ENCODE measurements at places on chromosomes 7 and 10. TPM values are rescaled to one million over a fixed set of nuclear protein-coding genes. Genes with fewer than 3 reads are reported as not detected.

- DNase-seq: peak; percentile 32
- peak overlapping the region; percentile 94 for H3K27ac ChIP-seq
- H3K27me3 ChIP-seq: no peaks in the 10 kb centered on the region
Measured at GRCh38 chr10:102119417-102120141, 589 bp downstream of the LDB1 start.

The AKR1C1 gene
- not detected for total RNA-seq

GRCh38 chr7:112938863-112939573 is 147.6 kb downstream of the GPR85 start:
- H3K27ac ChIP-seq: peak overlapping the region; percentile 97
- peaks cover 49% of the 10 kb centered on the region for H3K4me1 ChIP-seq
- peaks cover 24% of the 10 kb centered on the region for H3K36me3 ChIP-seq
- H3K27me3 ChIP-seq: no peaks in the 10 kb centered on the region
- DNase-seq: no peak
- peak overlapping the region; percentile 99 for H3K4me3 ChIP-seq

GRCh38 chr7:11194492-11194891 is 220.8 kb downstream of the PHF14 start:
- H3K27ac ChIP-seq: no peak overlapping the region
- no peaks in the 10 kb centered on the region for H3K4me1 ChIP-seq
- no peak overlapping the region for H3K4me3 ChIP-seq
- no peaks in the 10 kb centered on the region for H3K36me3 ChIP-seq
- H3K27me3 ChIP-seq: no peaks in the 10 kb centered on the region

DNA sequence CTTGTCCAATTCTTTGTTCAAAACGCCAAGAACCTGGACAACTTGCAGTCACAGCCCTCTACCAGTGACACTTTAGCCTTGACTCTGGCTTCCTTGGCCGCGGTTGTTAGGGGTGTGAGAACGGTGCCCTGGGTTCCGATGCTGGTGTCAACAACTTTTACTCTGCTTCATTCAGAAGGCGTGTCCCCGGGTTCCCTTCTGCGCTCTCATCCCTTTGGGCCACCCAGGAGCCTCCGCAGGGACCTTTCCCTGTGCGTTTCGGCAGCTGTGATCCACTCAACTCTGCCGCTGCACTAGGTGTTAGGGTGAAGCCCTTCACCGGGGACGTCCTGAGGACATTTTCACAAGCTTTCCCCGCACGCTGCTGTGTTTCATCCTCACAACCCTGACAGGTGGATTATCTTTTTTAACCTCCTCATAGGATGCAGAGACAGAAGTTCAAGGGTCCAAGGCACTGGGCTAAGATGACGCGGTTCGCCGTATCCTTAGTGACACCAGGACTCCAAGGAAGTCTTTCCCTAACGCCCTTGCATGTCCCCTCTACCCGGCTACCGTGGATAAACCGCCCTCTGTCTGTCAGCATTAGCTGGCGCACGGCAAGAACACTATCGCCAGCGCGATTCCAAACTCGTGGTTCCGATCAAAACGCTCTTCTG is 133.5 kb upstream of the SHH start:
- no peak overlapping the region for H3K27ac ChIP-seq
- H3K36me3 ChIP-seq: no peaks in the 10 kb centered on the region
- no peak overlapping the region for H3K4me3 ChIP-seq
- H3K4me1 ChIP-seq: no peaks in the 10 kb centered on the region

- H3K27ac ChIP-seq: no peak overlapping the region
Measured at GRCh38 chr7:80542398-80542797, 30.5 kb upstream of the GNAT3 start.

DNA sequence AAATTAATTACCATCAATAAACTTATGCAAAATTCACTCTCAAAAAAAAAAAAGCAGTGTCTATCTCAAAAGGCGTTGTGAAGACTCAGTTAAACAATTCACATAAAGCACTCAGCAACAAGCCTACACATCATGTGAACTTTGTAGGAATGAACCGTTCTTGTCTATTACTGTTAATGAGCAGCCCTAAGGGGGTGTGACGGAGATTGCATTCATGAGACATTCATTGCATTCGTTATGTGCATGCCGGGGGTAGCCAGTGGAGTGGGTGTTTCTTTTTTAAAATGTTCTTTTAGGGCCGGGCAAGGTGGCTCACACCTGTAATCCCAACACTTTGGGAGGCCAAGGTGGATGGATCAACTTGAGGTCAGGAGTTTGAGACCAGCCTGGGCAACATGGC is 193.0 kb downstream of the PRPF18 start:
- DNase-seq: no peak
- H3K36me3 ChIP-seq: no peaks in the 10 kb centered on the region
- H3K27me3 ChIP-seq: peaks cover 9% of the 10 kb centered on the region
- H3K27ac ChIP-seq: peak overlapping the region; percentile 50
- no peak overlapping the region for H3K4me3 ChIP-seq

GRCh38 chr7:128029405-128029995 is 1.7 kb downstream of the LRRC4 start:
- peaks cover 4% of the 10 kb centered on the region for H3K27me3 ChIP-seq
- H3K36me3 ChIP-seq: peaks cover 19% of the 10 kb centered on the region
- H3K27ac ChIP-seq: no peak overlapping the region
- no peak for DNase-seq
- peak overlapping the region; percentile 15 for H3K4me3 ChIP-seq

The ATP6V0E2 gene
- total RNA-seq: 10.4 TPM

- no peaks in the 10 kb centered on the region for H3K4me1 ChIP-seq
- no peak overlapping the region for H3K4me3 ChIP-seq
Measured at GRCh38 chr7:142753366-142753765, 4.1 kb downstream of the PRSS1 start.

- H3K4me1 ChIP-seq: peaks cover 2% of the 10 kb centered on the region
- no peak overlapping the region for H3K4me3 ChIP-seq
- no peak for DNase-seq
- H3K27me3 ChIP-seq: peaks cover 2% of the 10 kb centered on the region
- no peaks in the 10 kb centered on the region for H3K36me3 ChIP-seq
- no peak overlapping the region for H3K27ac ChIP-seq
Measured at GRCh38 chr7:90192876-90193750, 18.4 kb upstream of the STEAP2 start.

- H3K27ac ChIP-seq: no peak overlapping the region
- H3K4me1 ChIP-seq: peaks cover 6% of the 10 kb centered on the region
- no peak for DNase-seq
Measured at GRCh38 chr7:75905785-75906604, 9.0 kb upstream of the POR start.

- DNase-seq: no peak
- no peak overlapping the region for H3K4me3 ChIP-seq
- H3K36me3 ChIP-seq: no peaks in the 10 kb centered on the region
- no peaks in the 10 kb centered on the region for H3K27me3 ChIP-seq
- H3K4me1 ChIP-seq: peaks cover 11% of the 10 kb centered on the region
Measured at GRCh38 chr10:110523736-110524135, 26.0 kb downstream of the DUSP5 start.

The PRKCQ gene
- total RNA-seq: 0.11 TPM

GRCh38 chr7:40777730-40778312 is 643.0 kb downstream of the SUGCT start:
- H3K4me3 ChIP-seq: no peak overlapping the region
- DNase-seq: no peak
- peaks cover 8% of the 10 kb centered on the region for H3K4me1 ChIP-seq
- H3K27ac ChIP-seq: no peak overlapping the region
- peaks cover 2% of the 10 kb centered on the region for H3K27me3 ChIP-seq

The LEP gene
- total RNA-seq: not detected

- no peak for DNase-seq
- no peak overlapping the region for H3K27ac ChIP-seq
- no peak overlapping the region for H3K4me3 ChIP-seq
- H3K4me1 ChIP-seq: peaks cover 1% of the 10 kb centered on the region
Measured at GRCh38 chr10:84310470-84310869, 17.9 kb upstream of the CCSER2 start.

The ASB10 gene
- total RNA-seq: not detected

DNA sequence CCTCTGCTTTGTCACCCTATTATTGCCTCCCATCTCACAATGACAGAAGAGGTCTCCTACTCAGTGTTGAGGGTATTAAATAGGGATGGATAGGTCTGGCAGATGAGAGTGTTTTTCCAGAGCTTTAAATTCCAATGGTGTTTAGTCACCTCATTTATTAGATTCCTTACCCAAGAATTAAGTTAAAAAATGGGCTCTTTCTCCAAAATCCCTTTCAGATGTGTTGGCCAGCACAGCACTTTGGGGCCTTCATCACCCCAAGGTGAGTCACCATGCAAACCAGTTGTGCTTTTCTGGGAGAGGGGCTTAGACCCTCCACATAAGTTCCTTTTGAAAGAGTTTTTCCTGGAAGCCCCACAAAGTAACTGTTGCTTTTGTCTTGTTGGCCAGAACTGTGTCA is 78.4 kb downstream of the CYP26A1 start:
- no peak overlapping the region for H3K4me3 ChIP-seq
- H3K36me3 ChIP-seq: no peaks in the 10 kb centered on the region
- H3K27me3 ChIP-seq: peaks cover 8% of the 10 kb centered on the region
- DNase-seq: no peak
- no peaks in the 10 kb centered on the region for H3K4me1 ChIP-seq

GRCh38 chr10:17660921-17661320 is 17.0 kb downstream of the STAM start:
- H3K36me3 ChIP-seq: peaks cover 40% of the 10 kb centered on the region
- H3K4me1 ChIP-seq: peaks cover 33% of the 10 kb centered on the region
- no peak for DNase-seq
- H3K27me3 ChIP-seq: no peaks in the 10 kb centered on the region
- no peak overlapping the region for H3K4me3 ChIP-seq

GRCh38 chr7:50339990-50340500 is 35.5 kb downstream of the IKZF1 start:
- no peaks in the 10 kb centered on the region for H3K27me3 ChIP-seq
- no peak for DNase-seq
- H3K27ac ChIP-seq: no peak overlapping the region
- H3K4me3 ChIP-seq: peak overlapping the region; percentile 51
- peaks cover 39% of the 10 kb centered on the region for H3K4me1 ChIP-seq
- H3K36me3 ChIP-seq: peaks cover 52% of the 10 kb centered on the region

The CADPS2 gene
- not detected for total RNA-seq

The RTKN2 gene
- total RNA-seq: 0.09 TPM

DNA sequence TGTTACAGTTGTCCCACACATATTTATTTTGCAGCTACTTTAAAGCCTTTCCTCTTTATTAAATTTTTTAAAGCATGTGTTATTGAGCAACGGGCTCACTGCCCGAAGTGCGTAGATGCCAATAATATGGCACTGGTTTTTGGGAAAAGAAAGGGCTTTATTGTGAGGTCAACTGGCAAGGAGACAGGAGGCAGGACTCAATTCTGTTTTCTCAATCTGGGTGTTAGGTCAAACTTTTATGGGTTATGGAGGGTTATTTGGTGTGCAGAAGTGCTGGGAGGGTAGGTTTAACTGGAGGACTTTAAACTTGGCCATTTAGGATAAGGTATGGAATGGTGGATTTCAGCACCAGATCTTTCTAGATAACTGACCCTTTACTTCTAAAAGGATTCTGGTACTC is 183.6 kb downstream of the LRRC4 start:
- no peak overlapping the region for H3K4me3 ChIP-seq
- peaks cover 13% of the 10 kb centered on the region for H3K4me1 ChIP-seq
- peaks cover 53% of the 10 kb centered on the region for H3K36me3 ChIP-seq

The MARCHF5 gene
- total RNA-seq: 26.5 TPM

DNA sequence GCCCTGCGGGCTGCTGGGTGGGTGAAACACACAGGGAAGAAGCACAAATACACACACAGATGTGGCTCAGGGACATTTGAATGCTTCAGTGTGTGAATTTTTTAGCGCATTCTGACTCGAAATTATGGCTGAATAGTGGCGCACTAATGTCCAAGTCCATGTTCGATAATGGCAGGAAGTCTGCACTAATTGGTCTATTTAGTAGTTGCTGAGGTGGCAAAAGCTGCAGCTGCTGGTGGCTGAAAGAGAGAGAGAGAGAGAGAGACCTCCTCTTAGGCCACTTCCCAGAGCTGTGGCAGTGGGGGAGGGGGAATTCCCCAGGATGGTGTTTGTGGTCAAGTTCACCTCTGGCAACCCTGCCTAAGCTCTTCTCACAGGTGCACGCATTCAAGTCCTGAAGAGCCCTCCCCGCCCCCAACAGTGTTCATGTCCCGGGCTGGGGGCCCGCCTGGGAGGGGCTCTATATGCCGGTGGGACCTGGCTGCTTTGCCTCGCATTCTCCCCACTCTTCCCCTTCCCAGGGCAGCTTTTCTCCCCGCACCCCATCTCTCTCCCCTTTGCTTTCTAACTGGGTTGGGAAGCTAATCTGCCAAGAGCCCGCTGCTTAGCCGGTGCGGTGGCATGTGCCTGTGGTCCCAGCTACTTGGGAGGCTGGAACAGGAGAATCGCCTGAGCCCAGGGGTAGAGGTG is 6.0 kb upstream of the MNX1 start:
- no peaks in the 10 kb centered on the region for H3K36me3 ChIP-seq
- peaks cover 60% of the 10 kb centered on the region for H3K27me3 ChIP-seq
- DNase-seq: no peak
- peaks cover 18% of the 10 kb centered on the region for H3K4me1 ChIP-seq
- no peak overlapping the region for H3K4me3 ChIP-seq

- H3K36me3 ChIP-seq: peaks cover 50% of the 10 kb centered on the region
- H3K27me3 ChIP-seq: no peaks in the 10 kb centered on the region
- H3K27ac ChIP-seq: no peak overlapping the region
- H3K4me3 ChIP-seq: no peak overlapping the region
- H3K4me1 ChIP-seq: peaks cover 25% of the 10 kb centered on the region
Measured at GRCh38 chr7:124924906-124925305, 4.7 kb downstream of the POT1 start.

The ZEB1 gene
- 38.4 TPM for total RNA-seq

The LRIT1 gene
- not detected for total RNA-seq

DNA sequence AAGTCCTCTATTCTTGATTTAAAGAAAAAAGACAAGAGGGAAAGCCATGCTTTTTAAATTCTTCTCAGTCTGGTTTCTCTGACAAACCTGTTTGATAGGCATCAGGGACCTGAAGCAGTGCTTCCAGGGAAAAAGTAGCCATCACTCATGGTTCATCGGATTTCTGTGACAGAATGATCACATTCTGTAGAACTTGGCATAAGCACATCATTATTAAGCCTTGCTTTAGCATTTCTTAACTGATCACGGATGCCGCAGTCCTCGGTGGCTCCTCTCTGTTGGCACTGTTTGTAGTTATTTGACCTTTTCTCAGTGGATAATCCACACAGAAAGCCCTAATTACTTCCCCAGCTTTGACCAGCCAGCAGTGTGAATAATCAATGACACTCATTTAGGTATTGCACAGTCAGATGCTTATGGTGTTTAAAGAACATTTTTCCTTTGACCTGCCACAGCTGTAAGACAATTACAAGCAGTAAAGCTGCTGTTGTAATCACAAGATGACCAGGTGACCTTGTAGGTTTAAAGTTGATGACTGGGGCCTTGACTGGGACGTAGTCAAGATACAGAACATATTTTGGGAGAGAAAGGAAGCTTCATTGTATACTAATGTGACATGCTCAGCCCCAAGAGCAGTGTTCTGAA is 64.4 kb upstream of the SKAP2 start:
- peaks cover 9% of the 10 kb centered on the region for H3K27me3 ChIP-seq
- no peak overlapping the region for H3K27ac ChIP-seq
- DNase-seq: no peak
- H3K4me3 ChIP-seq: no peak overlapping the region
- no peaks in the 10 kb centered on the region for H3K36me3 ChIP-seq

DNA sequence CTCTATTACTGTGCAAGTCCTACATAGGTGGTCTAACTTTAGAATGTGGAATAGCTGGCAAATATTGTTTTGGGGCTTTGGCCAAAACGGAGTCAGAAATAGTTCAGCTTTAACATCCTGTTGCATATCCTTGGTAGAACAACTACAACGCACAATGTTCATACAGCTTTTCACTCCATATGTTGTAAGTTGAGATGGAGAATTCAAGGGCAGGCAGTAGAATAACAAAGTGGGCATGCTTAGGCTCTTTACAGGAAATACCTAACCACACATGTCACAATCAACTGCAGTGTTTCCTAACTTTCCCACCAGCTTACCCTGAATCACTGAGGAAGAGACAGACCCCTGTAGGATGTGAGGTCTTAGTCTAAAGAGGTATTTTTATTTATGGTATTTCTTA is 122.3 kb downstream of the PPP1R3A start:
- no peaks in the 10 kb centered on the region for H3K36me3 ChIP-seq
- H3K27ac ChIP-seq: no peak overlapping the region
- H3K27me3 ChIP-seq: no peaks in the 10 kb centered on the region
- H3K4me1 ChIP-seq: no peaks in the 10 kb centered on the region
- no peak for DNase-seq
